ENCODE measurements at places on chromosomes 5 and 9.

DNA sequence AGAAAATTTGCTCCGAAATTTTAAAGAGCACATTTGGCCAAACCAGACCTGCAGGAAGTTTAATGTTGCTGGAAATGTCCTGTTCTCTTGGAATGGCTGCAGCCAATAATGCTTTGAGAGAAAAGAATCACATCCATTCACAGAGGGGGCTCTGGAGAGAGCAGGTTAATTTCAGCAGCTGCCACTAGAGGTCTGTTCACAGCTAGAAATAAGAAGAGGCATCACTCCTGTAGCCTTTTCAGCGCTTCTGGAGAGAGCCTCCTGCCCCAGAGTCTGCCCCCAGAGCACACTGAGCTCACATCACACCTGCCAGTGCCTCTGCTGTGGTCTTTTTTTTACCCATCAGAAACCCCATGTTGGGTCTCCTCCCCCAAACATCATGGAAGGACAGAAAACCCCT, 124.8 kb upstream of the RAD23B start:
- no peak for DNase-seq

- DNase-seq: no peak
Observed at GRCh38 chr9:37283730-37284325, 138.7 kb upstream of the GRHPR start.

DNA sequence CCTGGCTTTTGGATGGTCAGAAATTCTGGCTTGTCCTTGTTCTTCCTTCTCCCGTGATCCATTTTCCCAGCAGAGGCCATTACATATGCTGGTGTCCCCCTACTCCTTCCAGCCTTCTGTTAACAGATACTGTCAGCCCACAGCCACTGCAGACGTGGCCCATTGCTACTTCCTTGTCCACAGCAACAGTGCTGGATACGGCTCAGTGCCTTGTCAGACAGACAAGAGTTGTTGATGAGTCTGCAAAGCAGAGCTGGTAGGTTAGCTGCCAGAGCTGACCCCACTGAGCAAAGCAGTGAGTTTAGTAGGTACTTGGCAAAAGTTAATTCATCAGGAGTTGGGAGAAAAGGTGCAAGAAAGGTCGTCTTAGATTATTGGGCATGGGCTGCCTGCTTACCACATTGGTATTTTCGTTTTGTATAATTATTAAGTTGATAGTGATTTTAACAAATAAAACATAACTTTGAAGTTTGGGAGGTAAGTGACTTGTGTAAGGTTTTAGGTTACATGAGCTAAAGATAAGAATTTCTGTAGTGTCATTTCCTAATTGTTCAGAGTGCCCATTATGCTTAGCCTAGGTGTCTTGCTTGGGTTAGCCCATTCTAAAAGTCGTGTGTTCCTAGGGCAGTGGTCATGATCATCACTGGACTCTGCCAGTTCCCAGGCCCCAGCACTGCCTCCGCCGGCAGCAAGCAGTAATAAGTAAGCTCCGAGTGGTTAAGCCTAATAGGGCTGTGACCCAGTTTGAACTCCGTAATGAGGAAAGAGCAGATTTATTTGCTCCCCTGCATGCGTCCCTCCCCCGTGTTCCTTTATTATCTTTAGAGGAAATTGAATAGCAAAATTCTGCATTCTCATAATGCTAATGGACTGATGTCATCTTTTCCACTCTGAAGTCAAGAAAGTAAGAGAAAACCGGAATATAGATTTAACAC, 292.0 kb downstream of the FANCC start:
- DNase-seq: no peak

- DNase-seq: no peak
Observed at GRCh38 chr5:158066076-158066475, 207.1 kb upstream of the CLINT1 start.

GRCh38 chr9:116212986-116213692, 59.5 kb downstream of the PAPPA start:
- no peak for DNase-seq

- no peak for DNase-seq
Observed at GRCh38 chr5:29889051-29889450, 1304.4 kb upstream of the CDH6 start.

DNA sequence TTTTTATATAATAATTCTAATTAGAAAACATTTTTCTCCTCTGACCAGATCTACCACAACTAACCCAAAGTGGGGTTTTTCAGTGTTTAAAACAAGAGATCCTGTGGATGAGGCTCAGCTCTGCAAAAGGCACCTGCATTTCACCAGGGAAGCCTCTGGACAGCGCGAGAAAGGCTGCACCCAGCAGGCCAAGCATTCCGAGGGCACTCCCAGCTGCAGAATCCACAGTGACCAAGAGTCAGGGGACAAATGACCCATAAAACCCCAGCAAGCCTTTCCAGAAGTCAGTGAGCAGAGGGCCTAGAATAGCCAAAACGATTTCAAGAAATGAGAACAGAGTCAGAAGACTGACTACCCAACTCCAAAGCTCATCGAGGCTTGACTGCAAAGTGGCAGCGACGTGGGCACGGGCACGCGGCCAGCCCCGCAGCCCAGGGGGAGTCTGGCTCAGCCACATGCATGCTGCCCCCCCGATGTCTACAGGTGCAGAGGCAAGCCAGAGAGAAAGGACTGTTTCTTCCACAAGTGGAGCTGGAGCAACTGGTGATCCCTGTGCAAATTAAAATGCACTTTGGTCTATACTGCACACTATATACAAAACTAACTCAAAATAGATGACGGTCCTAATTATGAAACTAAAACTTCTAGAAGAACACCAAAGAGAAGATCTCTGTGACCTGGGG, 26.2 kb downstream of the TPPP start:
- no peak for DNase-seq

DNA sequence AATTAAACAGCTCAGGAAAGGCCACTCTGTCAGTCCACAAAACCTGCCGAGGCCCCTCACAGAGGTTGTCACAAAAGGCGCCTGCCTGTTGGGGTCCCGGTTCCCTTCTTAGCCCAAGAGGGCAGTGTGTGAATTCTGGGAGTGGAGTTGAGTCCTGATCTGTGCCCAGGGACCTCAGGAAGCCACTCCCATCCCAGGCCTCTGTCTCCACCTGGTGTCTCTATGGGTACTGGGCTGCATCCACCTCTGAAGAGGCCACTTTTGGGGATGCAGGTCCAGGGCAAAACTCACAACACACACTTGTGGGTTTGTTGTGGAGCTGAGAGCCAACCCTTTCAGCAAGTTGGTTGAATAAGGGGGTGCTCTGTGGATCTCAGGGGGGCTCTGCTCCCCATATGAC, 74.3 kb upstream of the STXBP1 start:
- no peak for DNase-seq

DNA sequence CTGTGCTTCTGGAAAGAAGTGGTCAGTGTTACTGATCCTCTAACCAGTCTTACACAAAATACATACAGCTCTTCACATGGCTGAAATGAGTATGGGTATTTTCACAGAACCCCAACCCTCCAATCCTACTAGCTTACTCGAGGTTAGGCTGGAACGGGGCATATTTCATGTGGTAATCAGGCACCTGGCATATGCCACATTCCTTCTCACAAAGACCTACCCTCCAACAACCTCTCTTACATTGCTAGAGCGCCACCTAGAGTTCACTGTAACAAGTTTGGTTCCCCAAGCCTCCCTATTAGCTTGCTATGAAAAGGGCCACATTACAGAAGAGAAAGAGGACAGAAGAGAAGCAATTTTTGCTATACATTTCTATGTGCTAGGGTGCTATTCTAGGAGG, 597.3 kb downstream of the PRELID2 start:
- no peak for DNase-seq

GRCh38 chr5:119655061-119655460, 25.7 kb downstream of the FAM170A start:
- DNase-seq: no peak

All from activated naive CD4-positive, alpha-beta T cell (primary cell).